AML-193 (cell line): ENCODE measurements at places on chromosomes 3 and 15.

- DNase-seq, result no peak
Measured at GRCh38 chr3:112889357-112889756, 42.7 kb upstream of the CD200R1L start.

GRCh38 chr15:95249524-95249923 lies 1018.2 kb downstream of the MCTP2 start:
- no peak for DNase-seq

DNA sequence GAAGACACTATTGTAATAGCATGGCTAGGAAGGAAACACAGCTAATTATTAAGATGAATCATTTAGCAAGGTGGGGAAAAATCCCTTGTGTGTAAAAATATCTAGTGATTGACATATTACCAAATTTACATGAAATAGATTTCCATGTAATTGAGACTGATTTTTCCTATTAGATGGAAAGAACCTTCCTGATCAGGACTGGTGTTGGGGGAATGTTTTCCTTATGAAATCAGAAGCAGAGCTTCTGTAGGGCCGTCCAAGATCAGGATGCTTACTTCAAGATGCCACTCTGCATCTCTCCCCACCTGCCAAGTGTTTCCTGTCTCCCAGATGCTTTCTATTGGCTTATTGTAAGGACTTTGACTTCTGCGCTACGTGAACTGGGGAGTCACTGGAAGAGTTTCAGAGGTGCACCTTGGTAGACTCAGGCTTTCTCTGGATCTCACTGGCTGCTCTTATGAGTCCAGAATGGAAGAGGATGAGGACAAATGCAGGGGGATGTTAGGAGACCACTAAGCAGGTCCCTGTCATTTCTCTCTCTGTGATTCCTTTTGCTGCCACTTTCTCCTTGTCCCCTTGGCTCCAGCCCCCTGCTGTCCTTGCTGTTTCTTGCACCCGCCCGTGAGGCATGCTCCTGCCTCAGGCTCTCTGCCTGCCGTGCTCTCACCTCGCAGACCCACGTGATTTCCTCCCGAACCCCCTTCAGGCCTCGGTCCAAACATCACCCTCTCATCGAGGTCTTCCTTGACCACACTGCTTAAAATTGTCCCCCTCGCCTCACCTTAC lies 30.1 kb downstream of the BTD start:
- no peak for DNase-seq

DNA sequence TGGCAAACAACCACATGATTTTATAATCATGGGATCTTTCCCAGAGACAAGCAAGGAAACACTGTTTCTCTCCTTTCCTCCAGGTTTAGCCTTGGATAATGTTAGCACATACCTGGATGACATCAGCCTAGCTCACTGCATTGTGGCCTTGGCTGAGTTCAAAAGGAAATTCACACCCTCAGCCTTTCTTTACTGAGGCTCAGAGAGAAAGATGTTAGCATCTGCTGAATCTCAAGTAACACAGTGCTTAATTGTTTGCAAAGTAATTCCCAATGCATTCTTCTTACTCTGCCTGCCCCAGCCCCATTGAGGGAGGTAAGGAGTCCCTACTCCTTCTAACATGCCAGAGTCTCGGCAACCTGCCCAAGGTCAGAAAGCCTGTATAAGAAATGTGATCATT lies 432.2 kb upstream of the LMCD1 start:
- DNase-seq, result no peak

GRCh38 chr3:159236321-159236720 lies 434.5 kb downstream of the MFSD1 start:
- DNase-seq, result no peak

GRCh38 chr15:92611995-92612745 lies 43.4 kb downstream of the FAM174B start:
- no peak for DNase-seq

DNA sequence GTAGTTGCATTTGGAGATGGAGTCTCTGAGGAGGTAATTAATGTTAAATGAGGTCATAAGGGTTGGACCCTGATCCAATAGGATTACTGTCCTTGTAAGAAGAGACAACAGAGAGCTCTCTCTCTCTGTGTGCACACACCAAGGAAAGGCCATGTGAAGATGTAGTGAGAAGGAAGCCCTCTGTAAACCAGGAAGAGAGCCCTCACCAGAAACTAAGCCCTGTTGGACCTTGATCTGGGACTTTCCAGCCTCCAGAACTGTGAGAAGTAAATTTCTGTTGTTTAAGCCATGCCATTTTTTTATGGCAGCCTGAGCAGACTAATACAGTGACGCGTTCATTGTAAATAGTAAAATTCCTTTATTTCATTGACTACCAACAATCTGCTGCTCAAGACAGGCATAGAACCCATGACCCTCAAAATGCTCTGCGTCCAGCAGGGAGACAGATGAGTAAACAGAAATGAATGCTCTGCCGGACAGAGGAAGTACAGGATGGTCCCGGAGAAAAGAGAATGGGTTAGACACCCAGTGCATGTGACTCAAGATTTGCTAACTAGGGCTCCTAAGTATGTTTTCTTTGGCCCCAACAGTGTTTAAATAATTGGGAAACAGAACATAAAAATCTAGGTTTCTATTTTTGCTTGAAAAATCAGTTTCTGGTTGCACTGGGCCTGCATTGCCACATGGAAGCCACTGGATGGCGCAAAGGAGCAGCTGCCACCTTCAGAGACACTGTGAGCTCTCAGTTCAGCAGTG lies 37.9 kb upstream of the TNFAIP8L3 start:
- peak; percentile 5 for DNase-seq

DNA sequence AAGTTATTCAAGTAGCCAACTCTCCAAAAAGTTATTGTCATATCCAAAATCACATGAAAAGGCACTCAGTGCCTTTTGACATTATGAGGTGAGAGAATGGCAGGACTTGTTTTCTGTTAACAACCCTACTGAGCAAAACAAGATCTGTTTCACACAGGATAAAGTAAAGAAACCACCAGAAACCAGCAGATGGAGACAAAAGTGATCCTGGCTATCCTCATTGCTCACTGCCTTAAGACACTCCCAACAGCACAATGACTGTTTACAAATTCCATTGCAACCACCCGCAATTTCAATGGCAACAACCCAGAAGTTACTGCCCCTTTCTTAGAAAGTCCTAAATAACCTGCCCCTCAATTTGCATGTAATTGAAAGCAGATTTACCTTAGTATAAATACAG lies 352.6 kb upstream of the NDN start:
- DNase-seq, result no peak

- DNase-seq, result no peak
Measured at GRCh38 chr3:5456199-5456598, 268.7 kb downstream of the EDEM1 start.
